Stimulated activated CD4-positive, alpha-beta T cell treated with anti-CD3 and anti-CD28 coated beads, Interleukin-1b, Interleukin-23, amount 100 ng/mL, for 1 hour (primary cell): ENCODE measurements at places on chromosomes 2 and 18.

GRCh38 chr2:112065486-112065885, 10.4 kb downstream of the TMEM87B start:
- DNase-seq: no peak

DNA sequence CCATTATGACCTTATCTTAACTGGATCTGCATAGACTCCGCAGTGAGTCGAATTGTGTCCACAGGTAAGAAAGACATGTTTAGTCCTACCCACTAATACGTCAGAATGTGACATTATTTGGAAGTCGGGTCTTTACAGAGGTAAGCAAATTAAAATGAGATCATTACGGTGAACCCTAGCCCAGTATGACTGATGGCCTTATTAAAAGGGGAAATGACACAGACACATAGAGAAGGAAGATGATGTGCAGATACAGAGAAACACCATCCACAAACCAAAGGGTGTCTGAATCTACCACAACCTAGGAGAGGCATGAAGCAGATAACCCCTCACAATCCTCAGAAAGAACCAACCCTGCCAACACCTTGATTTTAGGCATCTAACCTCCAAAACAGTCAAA, 135.6 kb downstream of the GALNT1 start:
- no peak for DNase-seq

GRCh38 chr2:205865905-205866441, 183.7 kb downstream of the NRP2 start:
- no peak for DNase-seq

DNA sequence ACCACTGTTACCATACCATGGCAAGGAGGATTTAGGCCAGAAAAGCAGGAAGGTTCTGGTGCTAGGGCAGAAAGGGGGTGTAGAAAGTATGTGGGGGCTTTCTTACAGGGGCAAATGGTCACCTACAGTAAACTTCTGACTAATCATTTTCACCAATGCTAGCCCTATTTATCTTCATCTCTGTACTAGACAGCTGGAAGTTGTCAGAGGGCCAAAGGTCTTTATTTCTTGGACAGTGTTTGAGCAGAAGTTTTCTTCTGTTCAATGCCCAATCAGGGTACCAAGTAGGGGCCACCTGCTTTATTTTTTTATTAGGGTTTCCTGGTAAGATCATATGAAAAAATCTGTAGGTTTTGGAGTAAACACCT, 37.6 kb downstream of the MAP4K4 start:
- DNase-seq: no peak

DNA sequence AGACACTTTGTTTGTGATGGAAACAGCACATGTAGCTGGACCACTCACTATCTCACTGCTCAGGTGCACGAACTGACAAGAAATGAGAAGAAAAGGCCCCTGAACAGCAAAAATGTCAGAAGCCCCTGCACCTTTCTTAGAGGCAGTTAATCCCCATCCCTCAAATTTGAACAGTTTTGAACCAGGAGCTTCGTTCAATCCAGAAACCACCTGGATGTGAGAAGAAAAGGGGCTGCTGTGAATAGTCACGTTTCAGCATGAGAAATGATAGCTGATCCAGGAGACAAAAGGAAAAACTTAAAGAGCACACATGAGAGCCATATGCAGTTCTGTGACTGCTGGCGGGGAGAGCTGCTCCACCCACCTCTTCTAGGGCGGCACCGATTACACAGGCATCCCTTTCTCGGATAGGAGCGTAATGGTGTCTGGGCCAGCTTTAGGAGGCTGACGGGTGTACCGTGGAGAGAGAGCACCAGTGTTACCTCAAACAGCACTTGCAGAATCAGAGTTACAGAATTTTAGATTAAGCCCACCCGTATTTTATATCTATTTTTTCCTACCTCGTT, 117.0 kb upstream of the EML6 start:
- DNase-seq: no peak

GRCh38 chr2:157995117-157995516, 106.6 kb upstream of the UPP2 start:
- DNase-seq: no peak

GRCh38 chr2:136206613-136207012, 88.7 kb upstream of the CXCR4 start:
- no peak for DNase-seq

- DNase-seq: no peak
Observed at GRCh38 chr2:33673937-33674336, 74.8 kb upstream of the FAM98A start.

DNA sequence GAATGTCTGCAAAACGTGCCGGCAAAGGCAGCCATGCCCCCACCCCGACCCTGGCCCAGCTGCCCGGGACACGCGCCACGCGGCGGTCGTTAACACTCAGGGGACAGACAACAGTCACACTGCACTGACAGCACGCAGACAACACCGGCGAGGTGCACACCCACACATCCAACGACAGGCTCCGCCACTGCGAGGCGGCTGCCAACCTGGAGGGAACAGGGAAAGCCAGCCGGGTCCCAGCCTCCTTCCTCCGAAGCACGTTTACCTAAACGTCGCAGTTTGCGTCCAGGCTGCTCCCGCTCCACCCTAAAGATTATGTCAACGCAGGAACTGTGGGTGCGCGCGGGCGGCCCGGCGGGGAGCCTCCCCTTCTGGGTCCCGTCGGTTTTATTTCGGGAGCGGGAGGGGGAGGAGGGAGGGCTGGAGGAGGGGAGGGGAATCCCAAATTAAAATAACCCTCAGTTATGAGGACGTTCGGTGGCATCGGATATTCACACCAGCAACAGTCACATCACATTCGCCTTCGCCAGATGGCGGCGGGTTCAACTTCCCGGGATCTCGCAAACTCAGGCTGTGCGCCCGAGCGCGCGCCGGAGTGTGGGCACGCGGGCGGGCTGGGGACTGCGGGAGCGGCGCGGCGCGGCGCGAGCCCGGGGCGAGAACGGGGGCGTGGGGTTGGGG, 644 bp downstream of the PTGR3 start:
- no peak for DNase-seq

- no peak for DNase-seq
Observed at GRCh38 chr2:68404164-68404563, 39.1 kb downstream of the PLEK start.

DNA sequence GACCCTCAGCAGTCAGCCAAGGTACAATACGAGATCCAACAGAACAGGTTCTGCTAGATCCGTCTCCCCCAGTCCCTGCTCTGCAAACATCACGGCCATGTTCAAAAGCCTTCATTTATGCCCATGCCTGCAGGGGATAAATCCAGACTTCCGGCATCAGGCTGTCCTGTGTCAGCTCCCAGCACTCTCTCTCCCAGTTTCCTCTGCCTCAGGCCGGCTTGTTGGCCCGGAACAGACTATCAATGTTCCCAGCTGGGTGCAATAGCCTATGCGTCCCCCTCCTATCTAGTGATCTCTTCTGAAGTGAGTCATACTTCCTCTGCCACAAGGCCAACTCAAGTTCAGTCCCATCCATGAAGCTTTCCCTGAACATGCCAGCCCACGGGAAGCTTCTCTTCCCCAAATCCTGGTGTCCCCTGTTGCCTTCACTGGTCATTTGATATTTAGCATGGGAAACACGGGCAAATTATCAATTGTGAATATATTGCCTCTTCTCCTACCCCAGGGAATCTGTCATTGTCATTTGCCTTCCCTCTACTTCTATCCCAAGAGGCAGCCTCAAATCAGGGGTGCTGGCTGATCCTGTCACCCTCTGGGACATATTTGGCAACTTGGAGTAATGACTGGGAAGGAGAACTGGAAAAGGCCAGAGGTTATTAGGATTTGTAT, 51.1 kb downstream of the CAPN13 start:
- no peak for DNase-seq

- DNase-seq: no peak
Observed at GRCh38 chr2:20221555-20221973, 3.4 kb downstream of the SDC1 start.

- DNase-seq: peak; percentile 28
Observed at GRCh38 chr2:68466361-68466777, 725 bp downstream of the FBXO48 start.

- DNase-seq: no peak
Observed at GRCh38 chr2:205696331-205696926, 14.1 kb downstream of the NRP2 start.

DNA sequence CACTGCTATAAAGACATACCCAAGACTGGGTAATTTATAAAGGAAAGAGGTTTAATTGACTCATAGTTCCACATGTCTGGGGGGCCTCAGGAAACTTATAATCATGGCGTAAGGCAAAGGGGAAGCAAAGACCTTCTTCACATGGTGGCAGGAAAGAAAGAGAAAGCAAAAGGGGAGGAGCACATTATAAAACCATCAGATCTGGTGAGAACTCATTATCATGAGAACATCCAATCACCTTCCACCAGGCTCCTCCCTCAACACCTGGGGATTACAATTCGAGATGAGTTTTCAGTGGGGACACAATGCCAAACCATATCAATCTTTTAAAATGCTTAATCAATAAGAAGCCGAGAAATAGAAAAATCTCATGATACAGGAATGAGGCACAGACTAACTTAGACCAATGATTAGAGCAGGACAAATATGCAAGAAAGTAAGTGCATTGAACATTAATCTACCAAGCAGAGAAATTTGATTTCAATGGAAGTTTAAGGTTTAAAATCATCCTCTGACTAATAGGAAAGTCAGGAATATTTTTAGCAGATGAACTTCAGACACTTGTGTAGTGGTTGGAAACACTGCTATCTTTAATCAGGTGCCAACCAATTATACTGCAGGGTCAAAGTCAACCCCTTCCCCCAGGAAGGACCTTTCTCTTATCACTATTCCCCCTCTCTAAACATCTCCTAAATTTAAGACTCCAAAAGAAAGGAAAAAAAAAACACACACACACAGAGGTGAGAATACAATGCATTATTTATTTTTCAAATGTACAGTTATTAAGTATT, 259.2 kb downstream of the IRS1 start:
- DNase-seq: no peak

- DNase-seq: no peak
Observed at GRCh38 chr2:205401511-205401910, 280.8 kb upstream of the NRP2 start.

DNA sequence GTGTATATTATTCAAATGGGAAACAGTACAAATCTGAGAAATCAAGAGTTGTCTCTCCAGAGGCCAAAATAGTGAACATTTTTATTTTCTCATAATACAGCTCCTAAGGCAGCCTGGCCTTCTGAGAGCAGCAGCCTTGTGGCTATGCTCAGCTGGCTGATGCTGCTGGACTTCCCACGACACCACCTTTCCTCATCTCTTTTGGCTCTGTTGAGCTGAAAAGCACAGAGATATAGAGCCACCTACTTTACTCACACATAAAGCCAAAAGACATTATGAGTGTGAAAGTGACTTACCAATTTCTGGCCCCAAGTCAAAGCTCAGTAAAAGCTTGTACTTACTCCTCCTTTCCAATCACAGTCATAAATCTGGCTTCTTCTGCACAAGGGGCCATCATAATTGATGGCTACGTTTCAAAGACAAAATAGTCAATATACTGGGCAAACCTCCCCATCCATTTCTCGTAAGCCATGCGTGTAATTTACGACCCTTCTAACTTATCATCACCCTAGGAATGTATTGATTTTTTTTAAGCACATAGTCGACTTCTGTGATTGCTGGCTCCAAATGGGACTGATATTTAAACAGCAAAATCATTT, 18.6 kb upstream of the REG3A start:
- no peak for DNase-seq

GRCh38 chr2:238682536-238682935, 165.3 kb upstream of the TWIST2 start:
- no peak for DNase-seq

- DNase-seq: no peak
Observed at GRCh38 chr2:164693390-164693789, 72.1 kb upstream of the GRB14 start.

- no peak for DNase-seq
Observed at GRCh38 chr18:31371989-31372388, 4.6 kb upstream of the DSG4 start.

- DNase-seq: no peak
Observed at GRCh38 chr2:38423763-38424162, 46.7 kb upstream of the ATL2 start.

- DNase-seq: no peak
Observed at GRCh38 chr2:131520526-131520925, 7.2 kb upstream of the CCDC74A start.

DNA sequence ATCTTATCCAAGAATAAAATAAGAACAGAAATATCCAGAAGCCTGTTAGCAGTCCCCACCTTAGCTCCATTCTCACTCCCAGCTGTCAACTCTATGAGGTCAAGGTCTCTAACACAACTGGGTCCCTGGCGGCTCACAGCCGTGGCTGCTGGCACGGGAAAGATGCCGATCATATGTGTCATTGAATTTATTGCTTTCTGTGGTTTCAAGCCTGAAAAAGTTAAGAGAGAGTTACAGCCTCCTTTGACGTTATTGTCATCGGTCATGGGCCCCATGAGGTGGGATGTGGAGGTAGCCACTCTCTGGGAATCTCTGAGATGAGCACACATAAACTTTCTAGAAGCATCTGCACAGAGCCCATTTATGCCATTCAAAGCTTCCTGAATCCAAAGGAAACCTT, 28.7 kb upstream of the CABLES1 start:
- DNase-seq: no peak

DNA sequence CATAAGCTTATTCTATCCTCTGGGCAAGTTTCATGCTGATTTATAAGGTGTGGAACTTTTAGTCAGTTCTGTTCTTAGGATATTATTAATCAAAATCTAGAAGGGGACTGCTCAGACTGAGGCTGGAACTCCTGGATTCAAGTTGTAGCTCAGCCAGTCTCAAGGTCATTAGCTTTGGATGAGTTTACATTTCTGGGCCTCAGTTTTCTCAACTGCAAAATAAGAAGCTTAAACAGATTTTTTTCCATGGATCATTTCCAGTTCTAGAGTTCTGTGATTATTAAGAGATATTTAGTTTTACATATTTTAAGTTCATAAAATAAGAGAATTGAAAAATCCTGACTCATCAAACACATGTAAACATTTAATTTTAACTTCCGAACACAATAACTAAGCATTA, 442.5 kb upstream of the PKDCC start:
- DNase-seq: no peak

- DNase-seq: no peak
Observed at GRCh38 chr18:9665314-9665713, 42.8 kb upstream of the RAB31 start.

- DNase-seq: no peak
Observed at GRCh38 chr2:118246726-118247125, 158.5 kb downstream of the INSIG2 start.
